ENCODE measurements at places on chromosomes 6 and 20.

GRCh38 chr20:57943291-57943690 is 233.5 kb upstream of the PMEPA1 start:
- no peak for DNase-seq

DNA sequence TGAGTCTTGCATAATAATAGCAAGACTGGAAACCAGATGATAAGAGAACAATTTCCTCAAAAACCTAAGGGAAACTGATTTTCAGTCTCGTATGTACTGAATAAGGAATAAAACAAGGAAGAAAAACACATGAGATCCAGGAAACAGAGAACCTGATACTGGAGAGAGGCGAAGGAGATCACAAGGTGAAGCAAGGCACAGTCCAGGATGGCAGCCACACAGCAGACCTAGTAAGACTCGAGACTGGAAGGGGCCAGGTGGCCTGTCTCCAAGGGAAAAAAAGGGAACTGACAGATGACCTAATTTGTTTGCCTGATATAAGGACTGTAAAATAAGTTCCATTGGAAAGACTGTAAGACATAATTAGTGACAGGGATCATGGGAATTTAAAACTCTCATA is 71.1 kb downstream of the TASP1 start:
- DNase-seq: no peak

- DNase-seq: no peak
Observed at GRCh38 chr6:46312654-46313053, 141.9 kb upstream of the ENPP5 start.

DNA sequence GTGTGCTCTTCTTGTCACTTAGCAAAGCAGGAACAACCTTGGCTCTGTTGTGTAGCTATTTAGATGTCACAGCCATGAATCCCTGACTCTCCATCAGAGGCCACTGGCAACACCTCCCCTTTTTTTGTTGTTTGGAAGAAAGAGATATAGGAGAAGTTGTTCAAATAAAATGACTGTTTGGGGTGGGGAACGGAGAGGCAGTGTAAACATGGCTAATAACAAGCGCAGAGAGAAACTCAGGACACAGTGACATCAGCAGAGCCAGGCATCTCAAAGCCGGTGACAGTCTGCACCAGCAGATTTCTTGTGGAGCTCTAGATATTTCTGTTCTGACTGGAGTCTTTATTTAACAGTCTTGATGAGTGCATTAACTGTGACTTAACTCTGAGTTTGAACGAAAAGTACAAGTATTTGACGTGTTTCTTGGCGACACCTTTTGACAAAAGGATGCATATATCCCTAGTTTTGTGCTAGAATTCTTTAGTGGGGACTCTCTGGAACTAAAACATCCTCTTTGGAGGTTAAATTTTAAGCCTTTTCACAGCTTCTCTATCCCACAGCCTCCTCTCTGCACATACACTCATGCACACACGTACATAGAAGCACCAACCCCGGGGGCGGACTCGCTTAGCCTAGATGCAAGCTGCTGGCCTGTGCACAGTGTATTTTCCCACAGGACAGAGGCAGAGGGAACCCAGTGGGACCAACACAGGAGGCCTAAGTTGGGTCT is 53.8 kb downstream of the ADAT2 start:
- no peak for DNase-seq

GRCh38 chr6:169087443-169088041 is 166.1 kb downstream of the THBS2 start:
- DNase-seq: no peak

- DNase-seq: peak; percentile 36
Observed at GRCh38 chr6:30981942-30982772, 1.4 kb upstream of the MUC21 start.

GRCh38 chr6:56914798-56915658 is 39.9 kb upstream of the BEND6 start:
- no peak for DNase-seq

GRCh38 chr20:46546936-46547335 is 3.5 kb downstream of the OCSTAMP start:
- no peak for DNase-seq

- no peak for DNase-seq
Observed at GRCh38 chr6:137210903-137211302, 8.3 kb downstream of the IFNGR1 start.

- no peak for DNase-seq
Observed at GRCh38 chr6:3226481-3227362, 731 bp downstream of the TUBB2B start.

DNA sequence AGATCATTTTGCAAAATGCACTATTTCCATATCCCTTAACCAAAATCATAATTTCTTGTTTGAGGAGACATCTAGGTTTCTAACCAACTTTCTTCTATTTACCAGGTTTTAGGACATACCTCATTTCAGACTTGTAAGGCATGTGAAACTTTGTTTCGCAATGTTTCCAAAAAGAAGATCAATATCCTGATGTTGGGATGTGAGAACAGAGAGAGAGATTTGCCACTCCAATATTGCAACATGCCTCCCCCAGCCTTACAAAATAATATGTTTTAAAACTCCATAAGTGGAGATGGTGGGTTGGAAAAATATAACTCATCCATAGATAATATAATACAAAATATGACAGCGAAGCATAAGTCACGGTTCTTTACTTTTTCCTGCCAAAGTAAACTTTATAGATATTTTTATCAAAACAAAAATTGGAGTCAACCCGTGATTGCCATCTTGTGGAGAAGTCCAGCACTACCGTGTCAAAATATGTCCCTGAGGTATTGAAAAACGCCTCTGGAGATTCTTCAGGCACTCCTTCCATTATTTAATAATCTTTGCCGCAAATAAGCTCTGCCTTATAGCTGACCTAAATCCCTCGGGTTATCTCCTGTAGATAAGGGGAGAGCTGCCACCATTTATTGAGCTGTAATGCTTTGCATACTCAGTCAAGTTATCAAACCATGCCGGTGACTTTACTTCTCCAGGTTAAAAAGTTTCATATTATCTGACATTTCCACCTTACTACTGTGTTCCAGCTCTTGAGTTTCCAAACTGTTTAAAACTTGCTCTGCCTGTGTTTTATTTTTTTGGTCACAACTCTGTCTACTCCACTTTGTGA is 534.2 kb downstream of the HACE1 start:
- peak; percentile 2 for DNase-seq

DNA sequence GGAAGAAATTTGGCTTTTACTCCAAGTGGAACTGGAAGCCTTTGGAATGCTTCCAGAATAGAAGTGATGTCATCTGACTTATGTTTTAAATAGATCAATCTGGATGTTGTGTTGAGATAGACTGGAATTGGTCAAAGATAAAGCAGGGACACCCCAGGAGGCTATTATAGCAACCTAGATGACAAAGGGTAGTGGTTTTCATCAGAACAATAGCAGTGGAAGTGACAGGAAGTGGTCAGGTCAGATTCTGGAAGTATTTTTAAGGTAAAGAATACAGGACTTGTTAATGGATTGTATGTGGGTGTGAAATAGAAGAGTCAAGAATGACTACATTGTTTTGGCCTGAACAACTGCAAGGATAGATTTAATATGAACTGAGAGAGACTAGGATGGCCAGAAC is 191.4 kb downstream of the ADGRB3 start:
- no peak for DNase-seq

DNA sequence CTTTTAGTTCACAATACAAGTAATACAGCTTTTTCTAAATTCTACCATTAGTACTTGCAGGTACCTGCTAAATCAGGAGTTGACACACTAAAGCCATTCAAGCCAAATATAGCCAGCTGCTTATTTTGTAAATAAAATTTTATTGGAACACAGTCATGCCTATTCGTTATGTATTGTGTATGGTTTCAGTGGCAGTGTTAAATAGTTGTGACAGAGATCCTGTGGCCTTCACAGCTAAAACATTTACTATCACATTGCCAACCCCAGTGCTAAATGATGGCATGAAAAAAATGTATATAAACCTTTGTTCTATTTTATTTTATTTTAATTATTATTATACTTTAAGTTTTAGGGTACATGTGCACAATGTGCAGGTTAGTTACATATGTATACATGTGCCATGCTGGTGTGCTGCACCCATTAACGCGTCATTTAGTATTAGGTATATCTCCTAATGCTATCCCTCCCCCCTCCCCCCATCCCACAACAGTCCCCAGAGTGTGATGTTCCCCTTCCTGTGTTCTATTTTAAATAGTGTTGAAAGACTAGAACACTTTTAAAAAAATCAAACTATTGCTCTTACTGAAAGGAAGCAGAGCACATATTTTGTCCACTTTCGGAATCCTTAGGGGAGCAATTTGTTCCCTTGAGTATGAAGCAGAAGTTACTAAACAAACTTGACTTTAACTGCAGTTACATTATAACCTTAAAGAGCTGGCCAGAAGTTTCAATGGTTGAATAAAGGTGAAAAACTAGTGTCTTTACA is 115.7 kb downstream of the PRIM2 start:
- DNase-seq: no peak

GRCh38 chr6:71454056-71454455 is 165.4 kb downstream of the OGFRL1 start:
- DNase-seq: no peak

DNA sequence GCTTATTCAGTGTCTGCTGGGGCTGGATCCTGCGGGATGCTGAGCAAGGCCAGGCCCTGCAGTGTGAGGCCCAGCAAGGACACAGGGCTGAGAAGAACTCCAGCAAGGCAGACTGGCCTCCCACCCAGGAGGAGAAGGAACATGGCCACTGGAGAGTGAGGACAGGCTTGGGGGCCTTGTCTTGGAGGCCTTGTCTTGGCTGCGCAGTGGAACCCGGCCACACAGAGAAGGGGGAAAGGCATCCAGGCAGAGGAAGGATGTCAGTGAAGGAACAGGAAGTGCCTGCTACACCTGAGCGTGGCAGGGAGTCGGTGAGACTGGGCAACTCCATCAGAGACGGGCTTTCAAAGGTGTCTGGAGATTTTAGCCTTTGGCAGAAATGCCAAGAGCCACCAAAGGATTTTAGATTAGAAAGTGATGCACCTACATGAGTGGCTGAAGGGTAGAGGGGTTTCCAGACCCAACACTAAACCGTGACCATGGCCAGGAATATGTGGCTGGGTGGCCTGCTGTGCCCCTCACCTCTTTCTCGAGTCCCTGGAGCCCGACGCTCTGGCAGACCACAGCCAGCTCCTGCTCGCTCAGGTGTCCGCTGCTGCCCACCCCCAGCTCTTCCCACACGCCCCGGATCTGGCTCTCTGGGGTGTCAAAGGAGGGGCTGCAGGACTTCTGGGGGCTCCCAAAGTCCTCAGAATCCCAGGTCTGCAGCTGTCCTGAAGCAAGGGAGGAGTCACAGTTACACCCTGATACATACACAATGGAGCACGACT is 80.8 kb downstream of the NINL start:
- no peak for DNase-seq

DNA sequence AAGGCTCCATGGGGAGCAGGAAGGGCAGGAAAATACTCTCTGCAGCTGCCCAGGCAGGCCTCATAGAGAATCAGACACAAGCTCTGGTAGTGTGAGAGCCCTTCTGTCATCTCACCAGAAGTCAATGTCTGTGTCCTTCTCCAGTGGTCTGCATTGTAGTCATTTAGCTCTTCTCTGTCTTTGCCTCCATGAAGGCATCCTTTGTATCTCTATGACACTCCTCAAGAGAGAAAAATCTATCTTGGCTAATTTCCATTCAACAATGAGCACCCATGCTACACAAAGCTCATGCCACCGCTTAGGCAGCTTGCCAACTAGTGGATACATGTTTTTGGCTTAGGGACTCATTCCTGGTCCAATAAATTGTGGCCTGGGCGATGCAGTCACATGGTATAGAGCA is 92.1 kb downstream of the RNF217 start:
- DNase-seq: no peak

- DNase-seq: no peak
Observed at GRCh38 chr6:26349964-26350857, 14.8 kb upstream of the BTN3A2 start.

DNA sequence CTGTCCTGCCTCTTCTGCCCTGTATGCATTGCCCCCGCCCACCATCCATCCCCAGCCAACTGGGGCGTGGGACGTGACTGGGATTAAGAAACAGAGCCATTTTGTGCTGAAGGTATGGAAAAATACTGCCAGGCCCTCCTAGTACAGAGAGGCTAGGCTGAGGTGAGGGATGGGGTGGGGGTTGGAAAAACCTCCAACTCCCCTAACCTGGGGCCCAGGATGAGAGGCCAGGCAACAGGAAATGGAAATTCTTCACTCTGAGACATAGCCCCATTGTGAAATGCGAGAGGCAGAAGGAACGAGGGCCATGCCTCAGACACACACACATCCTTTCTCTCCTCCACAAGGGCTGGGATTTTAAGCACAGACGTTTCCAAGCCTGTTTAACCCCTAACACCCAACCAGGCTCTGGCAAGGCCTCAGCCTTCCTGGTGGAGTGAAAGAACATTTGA is 19.9 kb downstream of the KCNK5 start:
- DNase-seq: no peak

DNA sequence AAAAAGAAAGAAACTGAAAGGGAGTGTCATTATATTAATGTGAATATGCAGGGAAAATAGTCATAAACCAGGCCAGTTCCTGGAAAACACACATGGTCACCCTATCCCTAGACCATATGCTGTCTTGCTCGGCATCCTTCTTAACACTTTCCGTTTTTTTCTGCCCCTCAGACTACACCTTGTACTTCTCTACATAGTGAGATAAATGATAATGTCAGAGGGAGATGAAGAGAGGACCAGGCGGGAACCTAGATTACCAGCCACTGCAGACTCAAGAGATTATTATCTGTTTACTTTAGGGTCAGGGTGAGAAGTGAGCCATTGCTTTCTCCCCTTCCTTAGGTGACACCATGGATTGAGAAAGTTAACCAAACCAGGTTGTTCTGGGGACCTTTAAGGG is 3.7 kb upstream of the RPP21 start:
- DNase-seq: no peak

DNA sequence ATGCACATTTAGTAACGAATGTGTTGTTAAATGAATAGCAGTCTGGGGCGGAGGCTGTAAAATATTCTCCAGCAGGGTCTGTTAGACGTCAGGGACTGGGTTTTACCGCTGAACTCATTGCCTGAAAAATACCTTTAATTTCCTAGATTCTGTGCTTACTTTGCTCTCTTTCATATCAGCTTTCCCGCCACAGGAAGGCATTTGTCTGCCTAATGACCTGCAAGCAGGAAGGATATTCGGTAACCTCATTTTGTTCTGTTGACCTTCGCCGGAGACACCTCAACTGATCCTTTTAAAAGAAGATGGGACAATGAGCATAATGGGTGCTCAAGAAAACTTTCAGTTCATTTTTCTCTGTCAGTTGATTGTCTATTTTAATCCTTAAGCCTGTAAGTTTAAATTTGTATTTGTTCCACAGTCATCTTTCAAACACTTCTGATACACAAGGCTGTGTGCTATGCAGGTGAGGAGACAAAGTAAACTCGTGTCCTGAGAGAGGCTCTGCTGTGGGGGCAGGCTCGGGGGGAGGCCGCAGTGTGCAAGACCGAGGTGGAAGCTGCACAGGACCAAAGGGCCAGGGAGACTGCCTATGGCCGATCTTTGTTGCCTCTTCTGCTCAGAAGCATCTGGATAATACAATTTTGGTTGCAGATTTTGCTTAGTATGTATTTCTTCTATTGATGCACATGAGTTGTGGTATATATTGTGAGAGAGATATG is 27.4 kb upstream of the SIM1 start:
- no peak for DNase-seq

- no peak for DNase-seq
Observed at GRCh38 chr20:16004108-16004854, 569.0 kb downstream of the KIF16B start.

- no peak for DNase-seq
Observed at GRCh38 chr6:42193491-42193894, 1.3 kb downstream of the GUCA1B start.
